ENCODE measurements at places on chromosomes 4 and X.

DNA sequence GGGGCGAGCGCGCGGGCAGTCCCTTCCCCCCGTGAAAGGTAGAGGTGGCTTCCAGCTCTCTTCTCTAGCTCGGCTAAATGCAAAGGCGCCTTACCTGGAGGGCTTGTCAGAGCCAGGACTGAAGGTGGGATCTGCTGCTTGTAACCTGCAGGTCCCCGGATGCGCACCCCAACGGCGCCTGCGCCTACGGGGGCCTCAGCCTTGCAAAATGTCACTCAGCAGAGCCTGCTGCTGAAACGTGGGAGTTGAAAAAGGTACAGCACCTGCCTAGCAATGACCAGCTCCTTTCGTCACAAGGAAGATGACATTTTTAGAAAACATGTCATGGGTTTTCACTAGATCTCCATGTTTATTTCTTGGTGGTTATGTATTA, 583 bp downstream of the ABHD18 start:
- DNase-seq, result peak; percentile 50

DNA sequence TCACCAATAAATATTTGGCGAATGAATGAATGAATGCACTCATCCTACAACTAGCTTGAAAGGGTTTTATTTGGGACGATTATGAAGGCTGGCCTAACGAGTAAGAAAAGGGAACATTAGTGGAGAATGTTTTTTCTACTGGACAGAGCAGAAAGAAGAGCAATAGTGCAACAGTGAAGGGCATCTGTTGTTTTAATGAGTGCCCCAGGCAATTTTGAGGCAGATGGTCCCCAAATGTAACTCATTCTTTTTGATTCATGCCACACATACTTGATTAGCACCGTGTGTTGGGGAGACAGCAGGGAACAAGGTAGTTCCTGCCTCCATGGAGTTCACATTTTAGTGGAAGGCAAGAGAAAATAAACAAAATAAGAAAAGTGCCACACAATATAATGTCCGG, 22.7 kb upstream of the INTS6L start:
- DNase-seq, result no peak

GRCh38 chr4:147336252-147336651, 144.6 kb upstream of the EDNRA start:
- DNase-seq, result no peak

- no peak for DNase-seq
Observed at GRCh38 chr4:2646396-2647149, 109.6 kb downstream of the TNIP2 start.

DNA sequence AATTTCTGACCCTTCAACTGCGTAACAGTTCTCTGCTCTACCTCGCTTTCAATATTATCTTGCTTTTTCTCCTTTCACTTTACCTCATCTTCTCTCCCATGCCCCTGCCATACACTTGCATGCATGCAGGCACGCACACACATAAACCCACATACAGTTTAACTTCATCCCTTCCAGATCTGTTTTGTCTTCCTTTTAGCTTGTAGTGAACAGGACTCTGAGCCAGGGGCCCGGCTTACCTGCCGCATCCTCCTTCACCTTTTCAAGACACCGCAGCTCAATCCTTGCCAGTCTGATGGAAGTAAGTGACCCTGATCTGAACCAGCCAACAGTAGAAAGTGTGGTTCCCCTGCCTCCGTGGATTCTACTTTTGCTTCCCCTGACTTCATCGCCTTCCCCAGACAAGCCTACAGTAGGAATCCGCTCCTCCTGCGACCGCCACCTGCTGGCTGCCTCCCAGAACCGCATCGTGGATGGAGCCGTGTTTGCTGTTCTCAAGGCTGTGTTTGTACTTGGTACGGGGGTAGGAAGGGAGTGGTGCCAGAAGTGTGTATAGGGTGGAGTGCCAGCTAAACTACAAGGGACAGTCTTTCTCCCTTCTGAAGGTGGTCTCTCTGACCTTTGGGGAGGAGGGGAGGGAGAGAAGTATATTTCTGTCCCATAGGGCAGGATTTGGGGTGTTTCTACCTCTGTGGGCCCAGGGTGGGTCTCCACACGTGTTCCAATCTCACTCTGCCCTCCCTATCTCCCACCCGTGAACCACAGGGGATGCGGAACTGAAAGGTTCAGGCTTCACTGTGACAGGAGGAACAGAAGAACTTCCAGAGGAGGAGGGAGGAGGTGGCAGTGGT, 10.7 kb downstream of the MED12 start:
- peak; percentile 73 for DNase-seq

- no peak for DNase-seq
Observed at GRCh38 chr4:7868892-7869471, 70.7 kb downstream of the AFAP1 start.

DNA sequence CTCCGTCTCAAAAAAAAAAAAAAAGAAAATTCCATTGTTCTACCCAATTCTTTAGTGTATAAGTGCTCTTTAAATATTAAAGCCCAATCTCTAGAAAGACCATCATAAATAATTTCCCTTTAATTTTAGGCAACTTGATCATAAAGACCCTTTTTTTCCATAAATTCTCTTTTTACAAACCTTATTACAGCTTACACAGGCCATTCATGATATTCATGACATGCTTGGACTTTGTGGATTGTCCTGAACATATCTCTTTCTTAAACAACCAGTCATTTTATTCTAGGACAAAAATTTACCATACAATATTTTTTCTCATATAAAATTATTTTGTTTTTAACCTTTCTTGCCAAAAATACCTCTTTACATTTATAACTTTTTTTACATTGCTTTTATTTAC, 30.5 kb downstream of the TLR8 start:
- DNase-seq, result no peak

DNA sequence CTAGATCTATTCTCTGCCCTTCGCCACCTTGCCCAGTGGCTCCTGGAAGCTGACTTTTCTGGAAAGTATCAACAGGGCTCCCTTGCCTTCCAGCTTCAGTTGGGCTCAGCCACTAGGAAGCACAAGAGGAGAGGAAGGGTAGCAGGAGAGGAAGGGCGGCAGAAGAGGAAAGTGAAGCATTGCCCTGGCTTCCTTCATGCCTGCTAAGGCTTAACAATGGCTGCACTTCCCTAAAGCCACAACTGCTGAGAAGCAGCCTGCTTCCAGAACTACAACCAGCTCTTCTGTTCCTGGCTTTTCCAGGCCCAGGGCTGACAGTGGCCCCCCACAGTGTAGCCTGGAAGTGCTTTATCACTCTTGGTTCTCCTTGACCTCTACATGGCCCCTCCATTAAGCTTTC, 29.1 kb upstream of the PGM2 start:
- no peak for DNase-seq

- DNase-seq, result no peak
Observed at GRCh38 chrX:17792826-17793225, 55.5 kb downstream of the SCML1 start.

- DNase-seq, result no peak
Observed at GRCh38 chrX:15563056-15563455, 37.7 kb downstream of the ACE2 start.

- no peak for DNase-seq
Observed at GRCh38 chr4:185261946-185262345, 52.5 kb downstream of the SNX25 start.

DNA sequence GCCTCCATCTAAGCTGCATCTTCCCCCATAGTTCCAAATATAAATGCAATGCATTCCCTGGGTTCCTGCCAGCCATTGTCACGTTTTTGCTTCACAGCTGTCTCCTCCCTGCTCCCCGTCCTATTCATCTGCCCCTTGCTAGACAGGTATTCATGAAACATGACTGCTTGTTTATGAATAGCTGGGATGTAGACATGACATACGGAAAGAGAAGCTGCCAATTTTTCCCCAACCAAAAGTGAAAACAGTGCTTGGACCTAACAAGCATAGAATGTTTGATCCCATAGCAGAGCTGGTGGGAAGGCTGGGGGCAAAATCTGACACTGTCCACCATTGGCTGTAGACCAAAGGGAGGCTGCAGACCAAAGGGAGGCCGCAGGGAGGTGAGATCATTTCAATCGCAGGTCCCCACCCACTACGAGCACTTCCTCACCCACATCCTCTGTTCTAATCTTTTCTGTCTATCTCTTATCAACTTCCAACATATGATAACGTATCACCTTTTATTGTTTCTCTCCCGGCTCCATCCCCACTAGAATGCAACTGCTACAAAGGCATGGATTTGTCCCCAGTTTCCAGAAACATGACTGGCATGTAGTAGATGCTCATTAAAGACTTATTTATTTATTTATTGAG, 8.5 kb upstream of the GYG2 start:
- DNase-seq, result no peak

GRCh38 chrX:79147477-79147876, 3.0 kb downstream of the GPR174 start:
- DNase-seq, result no peak

GRCh38 chr4:773214-773613, 52.7 kb downstream of the CPLX1 start:
- DNase-seq, result no peak

DNA sequence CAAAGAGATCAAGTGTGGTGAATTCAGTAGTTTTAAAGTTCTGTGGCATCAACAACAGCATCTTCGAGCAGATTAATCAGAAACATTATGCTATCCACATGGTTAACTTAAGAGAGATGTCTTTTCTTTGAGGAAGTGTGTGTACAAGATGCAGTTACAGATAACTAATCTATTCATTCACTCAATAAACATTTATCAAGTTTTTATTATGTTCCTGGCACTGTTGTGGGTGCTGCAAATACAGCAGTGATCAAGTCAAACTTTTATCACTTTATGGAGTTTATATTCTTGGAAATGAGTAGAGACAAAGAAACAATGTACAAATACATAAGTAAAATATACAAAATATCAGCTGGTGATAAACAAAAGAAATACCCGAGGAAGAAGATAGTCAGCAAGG, 66.4 kb downstream of the ATOH1 start:
- no peak for DNase-seq

- no peak for DNase-seq
Observed at GRCh38 chr4:73068491-73069337, 802 bp downstream of the COX18 start.

DNA sequence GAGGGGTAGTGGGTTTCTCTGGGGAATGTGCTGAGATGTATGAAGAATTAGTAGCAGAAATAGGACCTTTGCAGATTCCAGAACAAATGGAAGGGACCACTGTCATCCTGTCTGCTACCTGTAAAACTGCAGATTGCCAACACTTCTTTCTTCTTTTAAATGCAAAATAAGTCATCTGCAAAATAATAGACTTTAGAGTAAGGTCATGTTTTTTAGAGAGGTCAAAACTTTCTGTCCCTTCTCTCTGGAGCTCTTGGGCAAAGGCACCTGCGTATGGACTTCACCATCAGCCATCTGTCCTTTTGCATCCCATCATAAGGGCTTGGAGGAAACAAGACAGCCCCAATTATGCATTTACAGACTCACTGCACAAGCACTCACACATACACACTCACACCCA, 121.1 kb upstream of the PPARGC1A start:
- no peak for DNase-seq

DNA sequence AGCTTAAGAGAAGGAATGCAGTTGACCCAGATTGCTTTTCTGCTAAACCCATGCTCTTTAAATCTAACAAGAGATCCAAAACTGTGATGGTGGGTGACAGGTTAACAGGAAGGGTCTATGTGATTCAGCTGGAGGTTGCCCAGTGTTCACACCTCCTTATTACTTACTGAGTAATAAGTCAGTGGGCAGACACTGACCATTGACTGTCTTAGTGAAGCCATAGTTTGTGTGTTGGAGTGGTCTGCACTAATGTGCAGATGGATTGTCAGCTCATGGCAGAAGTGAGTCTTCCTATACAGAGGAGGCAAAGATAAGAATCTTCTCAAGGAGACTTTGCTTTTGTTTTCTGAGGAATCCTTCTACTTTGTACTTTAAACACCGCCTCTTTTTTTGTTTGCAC, 15.2 kb upstream of the RUFY3 start:
- DNase-seq, result no peak

GRCh38 chr4:114040319-114041116, 61.1 kb upstream of the ARSJ start:
- no peak for DNase-seq

GRCh38 chr4:137655302-137655701, 123.0 kb upstream of the PCDH18 start:
- DNase-seq, result no peak

DNA sequence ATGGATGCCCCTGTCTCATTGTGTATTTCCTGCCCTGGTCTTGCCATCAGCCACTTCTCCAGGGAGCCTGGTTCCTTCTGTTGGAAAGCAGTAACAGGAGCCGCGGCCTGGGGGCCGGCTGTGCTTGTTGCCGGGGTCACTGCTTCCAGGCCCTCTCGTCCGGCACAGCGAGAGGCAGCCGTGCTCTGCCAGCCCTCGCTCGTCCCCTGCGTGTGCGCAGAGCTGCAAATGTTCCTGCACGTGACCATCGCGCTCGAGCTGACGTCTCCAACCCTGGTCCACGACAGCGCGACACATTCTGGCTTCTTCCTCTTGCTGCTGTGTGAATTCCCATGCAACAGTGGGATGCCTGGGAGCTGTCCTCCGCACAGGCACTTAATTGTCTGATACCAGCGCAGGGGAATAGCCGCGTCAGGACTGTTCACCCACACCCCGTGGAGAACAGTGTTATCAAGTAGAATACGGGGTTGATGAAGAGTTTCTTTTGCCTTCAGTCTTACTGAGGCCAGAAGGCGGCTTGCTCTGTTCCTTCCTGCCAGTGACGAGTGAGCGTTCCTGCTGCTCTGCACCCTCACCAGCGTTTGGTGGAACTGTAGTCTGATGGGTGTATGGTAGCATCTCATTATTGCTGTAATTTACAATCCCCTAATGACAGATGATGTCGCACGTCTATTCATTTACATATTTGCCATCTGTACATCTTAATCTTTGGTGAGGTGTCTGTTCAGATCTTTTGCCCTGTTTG, 12.3 kb downstream of the PDE6B start:
- no peak for DNase-seq

GRCh38 chrX:77742788-77743476, 43.1 kb downstream of the ATRX start:
- DNase-seq, result no peak

- DNase-seq, result no peak
Observed at GRCh38 chrX:103513067-103513466, 6.2 kb downstream of the RAB40A start.

DNA sequence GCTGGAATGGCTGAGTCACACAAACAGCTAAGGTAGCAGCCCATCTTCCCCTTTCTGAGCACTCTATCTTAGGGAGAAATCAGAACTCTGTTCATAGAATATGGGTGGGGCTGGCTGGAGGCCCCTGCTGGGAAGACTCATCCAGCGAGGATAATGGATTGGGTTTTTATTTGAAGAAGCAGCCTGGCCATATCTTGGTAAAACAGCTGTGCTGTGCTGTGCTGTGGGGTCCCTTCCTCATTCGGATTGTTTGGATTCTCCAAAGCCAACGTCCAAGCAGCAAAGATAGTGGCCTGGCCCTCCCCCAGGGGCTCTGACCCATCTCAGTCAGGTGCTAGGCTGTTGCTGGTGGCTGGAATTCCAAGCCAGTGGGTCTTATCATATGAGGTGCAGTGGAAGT, 63.8 kb downstream of the ZNF718 start:
- no peak for DNase-seq

DNA sequence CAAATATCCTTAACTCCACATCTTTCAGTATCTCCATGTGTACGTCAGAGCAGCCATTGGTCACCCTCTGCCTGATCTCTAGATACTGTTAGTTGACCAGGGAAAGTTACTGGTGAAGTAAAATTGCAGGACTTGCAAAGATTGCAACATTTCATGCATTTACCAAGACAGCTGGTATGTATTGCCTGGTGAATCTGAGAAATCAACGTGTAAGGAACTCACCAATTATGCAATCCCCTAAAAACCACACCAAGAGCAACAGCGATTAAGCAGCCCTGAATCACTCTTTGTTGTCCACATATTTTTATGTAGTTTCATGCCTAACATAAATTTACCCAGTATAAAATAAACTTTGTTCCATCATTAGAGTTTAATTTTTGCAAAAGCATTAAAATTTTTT, 271.2 kb downstream of the NLGN4X start:
- no peak for DNase-seq

GRCh38 chr4:102453827-102454226, 47.3 kb upstream of the NFKB1 start:
- DNase-seq, result no peak

Data from T-helper 17 cell (primary cell).